Left kidney (tissue), 8 donors: ENCODE measurements at places on chromosomes 4 and X. TPM values are rescaled to one million over a fixed set of nuclear protein-coding genes. Genes with fewer than 3 reads are reported as not detected.

DNA sequence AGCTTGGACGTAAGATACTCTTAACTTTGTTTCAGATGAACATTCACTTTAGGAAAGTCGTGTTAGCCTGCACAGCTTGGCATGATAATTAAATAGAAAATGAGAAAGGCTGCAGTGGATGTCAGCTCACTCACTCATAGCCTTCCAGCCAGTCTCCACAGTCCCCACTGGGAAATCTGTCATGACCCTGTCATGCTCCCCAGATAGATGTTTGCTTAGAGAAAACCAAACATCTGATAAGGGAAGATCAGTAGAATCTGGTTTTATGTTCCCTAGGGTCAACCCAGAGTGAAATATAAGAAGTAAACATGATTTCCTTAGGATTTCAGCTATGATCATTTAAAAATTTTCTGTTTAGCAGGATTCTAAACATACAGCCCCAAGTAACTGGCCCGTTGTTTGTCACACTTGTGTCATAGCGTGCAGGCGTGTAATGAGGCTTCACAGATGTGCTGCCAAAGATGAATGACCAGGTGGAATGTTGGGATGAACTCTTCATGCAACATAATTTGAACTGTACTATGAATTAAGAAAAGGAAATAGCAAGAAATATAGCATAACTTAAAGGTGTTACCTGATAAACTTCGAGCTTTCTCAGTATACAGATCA is 180.1 kb downstream of the BANK1 start:
- no peak for DNase-seq

- no peak for DNase-seq
Observed at GRCh38 chr4:141640696-141641095, 4.3 kb downstream of the IL15 start.

OTOP1 gene
- polyA plus RNA-seq: not detected

GRCh38 chr4:60042941-60043340 is 1157.2 kb upstream of the ADGRL3 start:
- no peak for DNase-seq
